ENCODE measurements at places on chromosomes 2 and 18.

DNA sequence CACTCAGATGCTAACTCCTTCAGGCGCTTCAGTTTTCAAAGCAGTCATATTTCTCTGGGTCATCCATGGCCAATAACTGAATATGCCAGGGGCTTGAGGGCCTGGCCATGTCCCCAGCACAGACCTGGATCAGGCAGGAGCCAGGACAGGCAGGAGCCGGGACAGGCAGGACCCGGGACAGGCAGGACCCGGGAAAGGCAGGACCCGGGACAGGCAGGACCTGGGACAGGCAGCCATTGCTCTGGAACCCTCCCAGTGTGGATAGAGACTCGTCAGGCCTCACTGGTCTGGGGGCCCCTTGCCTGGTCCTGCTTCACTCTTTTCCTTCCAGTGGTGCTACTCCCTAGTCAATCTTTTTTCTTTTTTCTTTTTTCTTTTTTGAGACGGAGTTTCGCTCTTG lies 117.5 kb upstream of the TEX51 start:
- no peak for DNase-seq

DNA sequence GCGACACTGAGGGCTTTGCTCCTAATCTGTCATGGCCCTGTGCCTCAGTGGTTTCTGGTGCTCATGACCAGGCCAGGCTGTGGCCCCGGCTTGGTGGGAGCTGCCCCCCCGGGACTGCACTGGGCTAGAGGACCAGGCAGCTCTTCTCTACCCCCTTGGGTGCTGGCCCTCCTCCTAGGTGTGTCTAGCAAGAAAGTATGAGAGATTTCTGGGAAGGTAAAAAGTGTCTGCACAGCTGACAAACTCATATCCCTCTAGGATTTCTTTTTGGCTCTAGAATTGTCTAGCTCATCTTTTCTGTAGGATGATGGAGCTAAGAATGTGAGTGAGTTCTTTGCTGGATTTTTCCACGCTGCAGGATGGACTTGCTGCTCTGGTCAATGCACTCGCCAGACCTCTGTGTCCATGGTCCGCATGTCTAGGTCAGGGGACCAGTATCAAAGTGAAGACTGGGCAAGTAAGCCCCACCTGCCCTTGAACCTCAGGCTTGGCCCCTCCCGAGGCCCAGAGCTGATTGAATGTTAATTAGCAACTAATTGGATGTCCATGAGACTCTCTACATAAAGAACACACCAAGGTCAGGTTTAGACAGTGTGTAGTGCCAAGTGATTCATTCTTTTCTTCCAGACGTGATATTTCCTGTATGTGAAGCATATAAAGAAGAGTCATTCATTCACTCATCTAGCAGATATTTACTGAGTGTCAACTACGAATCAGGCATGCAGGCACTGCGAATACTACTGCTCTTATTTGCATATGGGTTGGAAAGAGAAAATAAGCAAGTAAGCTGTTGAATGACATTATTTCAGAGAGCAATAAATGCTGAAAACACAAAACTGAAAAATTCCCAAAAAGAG lies 15.6 kb upstream of the PSD4 start:
- DNase-seq: no peak

DNA sequence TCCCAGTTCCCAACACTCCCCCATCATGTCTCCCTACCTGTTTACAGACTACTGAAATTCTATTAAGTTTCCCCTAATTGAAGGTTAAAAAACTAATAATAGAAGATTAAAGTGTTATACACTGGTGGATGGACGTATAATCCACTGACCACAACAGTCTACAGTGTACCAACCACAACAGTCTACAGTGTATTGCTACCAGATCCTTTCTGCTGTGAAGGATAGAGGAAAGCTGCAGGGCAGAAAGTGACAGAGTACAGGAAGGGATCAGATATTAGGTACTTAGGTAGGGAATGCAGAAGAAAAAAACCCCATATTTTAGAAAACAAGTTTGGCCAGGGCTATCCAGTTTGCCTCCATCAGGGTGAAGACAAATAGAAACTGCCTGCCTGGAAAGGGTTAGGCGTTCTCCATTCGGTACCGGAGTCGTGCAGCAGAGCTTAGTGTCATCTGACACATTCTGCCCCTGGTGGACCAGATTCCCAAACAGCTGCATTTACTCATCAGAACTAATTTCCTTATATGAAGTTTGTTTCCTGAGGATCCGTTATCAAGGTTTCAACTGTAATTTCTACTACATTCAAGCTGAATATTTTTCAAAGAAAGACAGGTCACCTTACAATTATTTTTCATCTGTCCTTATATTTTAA lies 49.9 kb downstream of the KLF7 start:
- no peak for DNase-seq

- DNase-seq: no peak
Measured at GRCh38 chr18:44627280-44627679, 53.4 kb upstream of the SETBP1 start.

- no peak for DNase-seq
Measured at GRCh38 chr2:165648801-165649200, 145.2 kb downstream of the GALNT3 start.

DNA sequence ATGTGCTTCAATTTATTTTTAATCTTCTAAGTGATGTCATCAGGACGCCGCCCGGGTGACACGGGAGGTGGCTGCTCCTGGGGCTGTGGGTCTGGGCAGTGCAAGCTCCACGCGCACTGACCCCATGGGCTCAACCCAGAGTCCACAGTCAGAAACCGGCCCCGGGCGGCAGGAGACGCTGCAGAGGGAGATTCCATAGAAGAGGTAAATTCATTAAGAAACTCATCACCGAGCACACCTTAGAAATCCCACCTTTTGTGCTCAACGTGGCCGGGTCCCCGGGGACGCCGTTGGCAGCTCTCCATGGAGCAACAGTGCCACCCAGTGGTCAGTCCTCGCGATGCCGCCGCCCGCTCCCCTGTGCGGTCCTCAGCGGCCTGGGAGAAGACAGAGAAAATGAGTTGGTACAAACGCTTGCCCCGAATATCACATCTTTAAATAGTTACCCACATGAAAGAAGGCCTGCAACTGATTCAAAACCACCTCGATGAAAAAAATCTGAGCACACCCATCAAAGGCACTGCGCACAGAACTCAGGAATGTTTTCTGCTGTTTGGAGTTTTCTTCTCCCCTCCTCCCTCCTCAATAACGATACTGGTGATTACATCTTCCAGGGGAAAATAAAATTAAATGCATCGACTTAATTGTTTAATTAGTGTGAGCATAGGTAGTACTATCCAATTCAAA lies 92.6 kb downstream of the CMPK2 start:
- DNase-seq: peak; percentile 86

GRCh38 chr18:49247781-49248180 lies 212.7 kb downstream of the DYM start:
- no peak for DNase-seq

DNA sequence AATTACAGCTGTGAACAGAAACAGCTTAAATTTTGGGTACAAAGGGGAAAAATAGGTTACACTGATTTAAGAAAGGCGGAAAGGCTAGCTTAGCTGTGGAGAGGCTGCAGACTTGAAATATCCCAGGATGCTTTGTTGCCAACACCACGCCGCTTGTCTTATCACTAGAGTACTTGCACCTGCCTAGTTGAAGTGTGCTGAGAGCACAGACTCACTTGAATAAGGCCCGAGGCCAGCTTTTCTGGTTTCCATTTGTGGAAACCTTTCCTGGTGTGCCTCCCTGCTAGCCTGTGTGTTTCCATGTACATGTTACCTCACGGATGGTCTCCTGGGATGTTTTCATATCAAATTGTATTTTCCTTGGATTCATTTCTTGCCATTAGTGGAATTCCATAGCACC lies 3.2 kb downstream of the CABLES1 start:
- DNase-seq: no peak

DNA sequence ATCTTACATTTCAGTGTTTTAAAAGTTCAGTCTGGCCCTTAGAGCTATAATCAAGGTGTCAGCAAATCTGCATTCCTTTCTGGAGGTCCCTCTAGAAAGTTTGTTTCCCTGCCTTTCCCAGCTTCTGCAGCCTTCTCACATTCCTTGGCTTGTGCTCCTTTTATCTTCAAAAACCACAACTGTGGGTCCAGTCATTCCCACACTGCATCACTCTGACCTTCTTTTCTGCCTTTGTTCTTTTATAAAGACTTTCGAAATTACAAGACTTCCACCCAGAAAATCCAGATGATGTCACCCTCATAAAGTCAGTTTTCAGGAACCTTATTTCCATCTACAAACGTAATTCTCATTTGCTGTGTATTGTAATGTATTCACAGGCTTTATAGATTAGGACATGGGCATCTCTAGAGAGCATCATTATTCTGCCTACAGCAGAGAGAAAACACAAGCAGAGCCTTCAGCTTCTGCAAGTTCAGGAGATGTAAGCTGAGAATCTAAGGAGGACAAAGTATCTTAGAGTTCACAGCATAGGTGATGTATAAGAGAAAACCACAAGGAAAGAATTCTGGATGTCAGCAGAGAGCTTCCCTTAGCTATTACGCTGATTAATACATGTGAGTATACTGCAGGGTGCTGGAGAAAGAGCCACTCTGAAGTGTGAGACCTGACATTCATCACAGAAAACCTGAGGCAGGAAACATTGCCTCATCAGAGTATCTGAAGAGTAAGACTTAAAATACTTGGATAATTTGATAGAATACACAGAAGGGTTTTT lies 1100.2 kb downstream of the CBLN2 start:
- no peak for DNase-seq

DNA sequence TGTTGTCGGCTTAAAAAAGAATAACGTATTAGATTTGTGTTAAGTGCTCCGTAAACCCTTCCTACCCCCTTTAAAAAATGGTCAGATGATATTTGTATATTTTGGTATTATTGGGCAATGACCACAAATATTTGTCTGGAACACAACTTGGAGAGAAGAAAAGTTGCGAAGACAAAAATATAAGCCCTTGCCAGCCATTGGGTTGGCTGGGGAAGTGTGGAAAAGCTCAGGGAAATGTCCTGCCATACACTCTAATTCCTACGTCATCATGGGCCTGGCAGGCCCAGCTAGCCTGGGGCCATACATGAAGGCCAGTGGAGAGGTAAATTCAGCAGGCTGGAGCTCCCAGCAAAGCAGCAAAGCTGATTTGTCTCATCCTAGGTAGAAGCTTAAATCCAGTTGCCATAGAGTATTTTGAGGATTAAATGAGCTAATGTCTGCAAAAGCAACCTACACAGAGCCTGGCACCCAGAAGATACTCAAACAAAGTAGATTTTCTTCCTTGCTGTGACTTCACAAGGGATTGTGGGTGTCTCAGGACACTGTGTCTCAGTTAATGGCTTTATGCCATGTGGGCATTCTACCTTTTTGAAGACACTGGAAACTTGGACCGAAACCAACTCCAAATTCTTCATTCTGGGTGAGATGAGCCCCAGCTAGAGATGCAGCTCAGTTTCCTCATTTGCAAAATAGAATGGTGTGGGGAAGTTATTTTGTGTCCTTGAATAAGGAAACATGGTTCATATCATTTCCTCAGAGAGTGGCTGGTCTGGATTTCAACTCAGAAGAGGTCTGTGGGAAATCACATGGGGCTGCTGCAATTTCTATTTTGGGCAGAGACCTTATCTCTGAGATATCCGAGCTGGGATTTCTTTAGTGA lies 87.9 kb upstream of the MAP4K3 start:
- no peak for DNase-seq

GRCh38 chr2:217417536-217417935 lies 557.7 kb upstream of the TNP1 start:
- no peak for DNase-seq

GRCh38 chr2:203798296-203799087 lies 69.1 kb upstream of the CTLA4 start:
- no peak for DNase-seq

- no peak for DNase-seq
Measured at GRCh38 chr2:15790838-15791237, 149.5 kb upstream of the MYCN start.

- no peak for DNase-seq
Measured at GRCh38 chr2:72027426-72028161, 120.1 kb downstream of the CYP26B1 start.

GRCh38 chr2:47906157-47907038 lies at the start of gene FBXO11:
TSS of gene FBXO11 (minus strand) at chr2:47906498. CDS start at chr2:47905720, 778 bp downstream.
- peak; percentile 97 for DNase-seq

- DNase-seq: no peak
Measured at GRCh38 chr18:54928236-54928635, 31.0 kb downstream of the CCDC68 start.

GRCh38 chr18:69658685-69659084 lies 258.0 kb downstream of the DOK6 start:
- DNase-seq: no peak

DNA sequence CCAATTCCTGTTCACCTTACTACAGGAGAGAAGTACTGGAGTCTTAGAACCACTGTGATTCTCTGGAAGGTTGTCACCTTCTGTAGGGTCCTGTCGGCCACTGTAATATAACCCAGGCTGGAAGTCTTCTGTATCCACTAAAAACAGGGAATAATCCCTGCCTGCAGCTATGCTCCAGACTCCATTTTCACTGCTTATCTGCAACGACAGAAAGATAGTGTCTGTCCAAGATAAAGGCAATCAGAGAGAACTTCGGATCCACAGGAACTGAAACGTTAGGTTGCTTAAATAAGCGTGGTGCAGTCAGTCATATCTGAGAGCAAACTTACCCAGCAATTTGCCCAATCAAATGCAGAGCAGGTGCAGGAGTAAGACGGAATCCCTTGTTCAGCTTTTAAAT lies 34.2 kb downstream of the ALS2 start:
- DNase-seq: no peak

DNA sequence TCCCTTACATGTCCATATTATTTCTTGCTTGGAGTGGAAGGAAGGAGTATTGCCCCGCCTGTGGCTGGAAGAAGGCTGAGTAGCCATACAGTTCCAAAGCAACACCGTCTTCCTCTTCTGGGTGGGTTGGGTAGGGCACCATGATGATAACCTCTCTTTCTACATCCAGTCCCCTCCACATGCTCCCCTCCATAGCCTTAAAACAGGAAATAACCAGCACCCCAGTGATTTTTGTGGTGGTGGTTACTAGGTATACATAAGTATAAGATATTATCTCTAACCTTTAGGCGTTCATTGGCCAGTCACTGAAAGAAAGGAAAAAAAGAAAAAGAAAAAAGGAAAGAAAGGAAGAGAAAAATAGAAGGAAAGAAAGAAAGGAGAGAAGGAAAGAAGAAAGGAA lies 63.1 kb downstream of the CXCR4 start:
- no peak for DNase-seq

GRCh38 chr2:95025406-95026319 lies at the start of gene MAL:
TSS of gene MAL (plus strand) at chr2:95025708. CDS start at chr2:95025793, 85 bp downstream.
- peak; percentile 65 for DNase-seq

DNA sequence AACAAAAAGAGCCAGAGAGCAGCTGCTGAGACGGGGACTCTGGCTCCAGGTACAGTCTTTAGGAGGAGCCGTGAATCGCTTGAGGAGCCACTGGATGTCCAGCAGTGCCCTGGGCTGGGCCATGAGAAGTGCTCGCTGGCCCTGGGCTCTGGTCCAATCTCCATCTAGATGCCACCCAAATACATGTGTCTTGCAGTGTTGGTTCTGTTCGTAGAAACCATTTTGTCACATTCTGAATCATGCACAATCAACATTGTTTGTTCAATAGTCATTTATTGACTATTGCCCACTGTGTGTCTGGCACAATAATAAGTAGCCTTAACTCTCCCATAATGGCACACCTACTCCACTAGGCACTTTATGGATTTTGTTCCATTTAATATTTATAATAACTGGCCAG lies 26.1 kb downstream of the TYMS start:
- no peak for DNase-seq

- no peak for DNase-seq
Measured at GRCh38 chr2:191961556-191961955, 114.7 kb upstream of the CAVIN2 start.
